ENCODE measurements at places on chromosomes 13 and 19.

DNA sequence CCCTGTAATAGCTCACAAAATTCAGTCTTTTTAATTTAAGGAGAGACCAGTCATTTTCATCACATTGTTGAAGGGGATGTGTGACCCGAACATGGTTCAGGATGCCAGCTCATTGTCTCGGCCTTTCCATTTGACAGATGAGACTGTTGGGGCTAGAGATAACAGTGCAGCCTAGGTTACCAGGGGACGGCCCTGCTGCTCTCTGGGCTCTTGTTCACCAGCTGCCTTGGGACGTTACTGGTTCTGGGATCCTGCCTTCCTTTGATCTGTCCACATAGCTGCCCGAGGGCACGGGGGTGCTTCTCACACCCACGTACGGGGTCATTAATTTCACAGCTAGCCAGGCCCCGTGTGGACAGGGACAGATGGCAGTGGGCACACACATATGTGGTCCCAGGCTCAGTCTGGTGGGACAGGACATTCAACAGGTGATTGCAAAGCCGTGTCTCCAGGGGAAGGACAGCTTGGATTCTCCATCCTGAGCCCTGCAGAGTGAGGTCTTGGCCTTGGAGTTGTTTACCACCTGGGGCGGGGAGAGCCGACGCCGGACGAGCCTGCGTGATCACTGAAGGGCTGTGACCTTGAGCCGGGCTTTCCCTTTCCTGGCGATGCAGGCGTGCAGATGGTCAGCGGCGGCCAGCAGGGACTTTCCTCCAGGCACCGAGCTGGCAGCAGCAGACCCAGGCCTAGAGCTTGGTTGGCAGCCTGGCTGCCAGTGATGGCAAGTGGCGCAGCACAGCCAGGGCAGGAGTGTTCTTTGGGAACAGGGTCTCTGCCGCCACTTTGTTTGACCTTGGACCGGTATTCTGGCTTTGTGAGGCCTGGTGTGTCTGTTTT is 26.7 kb upstream of the NPAS1 start:
- DNase-seq = no peak

- peak; percentile 13 for DNase-seq
Measured at GRCh38 chr13:76944456-76944855, 3.9 kb upstream of the ACOD1 start.

DNA sequence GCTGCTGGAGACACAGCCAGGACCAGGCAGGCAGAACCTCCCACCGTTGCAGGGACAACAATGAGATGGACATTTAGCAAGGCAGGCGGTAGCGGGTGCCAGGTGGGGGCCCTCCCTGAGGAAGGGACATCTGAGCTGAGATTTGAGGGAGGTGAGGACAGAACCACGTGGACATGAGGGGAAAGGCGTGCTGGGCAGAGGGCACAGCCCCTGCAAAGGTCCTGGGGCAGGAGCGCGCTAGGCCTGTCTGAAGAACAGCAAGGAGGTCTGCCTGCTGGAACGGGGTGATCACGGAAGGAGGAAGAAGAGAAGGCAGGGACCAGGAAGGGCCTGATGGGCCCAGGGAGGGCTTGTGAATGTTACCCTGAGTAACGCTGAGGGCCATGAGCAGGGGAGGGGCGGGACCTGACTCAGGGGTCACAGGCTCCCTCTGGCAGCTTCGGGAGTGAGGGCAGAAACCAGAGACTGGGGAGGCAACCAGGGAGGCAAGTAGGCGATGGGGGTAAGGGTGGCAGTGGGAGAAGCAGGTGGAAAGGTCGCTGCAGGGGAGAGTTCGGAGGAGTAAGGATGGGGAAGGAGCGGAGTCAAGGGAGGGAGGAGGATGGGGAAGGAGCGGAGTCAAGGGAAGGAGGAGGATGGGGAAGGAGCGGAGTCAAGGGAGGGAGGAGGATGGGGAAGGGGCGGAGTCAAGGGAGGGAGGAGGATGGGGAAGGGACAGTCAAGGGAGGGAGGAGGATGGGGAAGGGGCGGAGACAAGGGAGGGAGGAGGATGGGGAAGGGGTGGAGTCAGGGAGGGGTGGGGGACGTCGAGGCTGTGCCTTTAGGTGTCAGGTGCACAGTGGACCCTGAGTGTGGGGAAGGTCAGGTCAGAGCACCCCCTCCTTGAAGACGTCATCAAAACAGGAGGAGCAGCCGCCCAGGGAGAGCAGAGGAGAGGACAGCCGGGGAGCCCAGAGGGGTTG is 15.7 kb upstream of the B3GNT3 start:
- DNase-seq = no peak

DNA sequence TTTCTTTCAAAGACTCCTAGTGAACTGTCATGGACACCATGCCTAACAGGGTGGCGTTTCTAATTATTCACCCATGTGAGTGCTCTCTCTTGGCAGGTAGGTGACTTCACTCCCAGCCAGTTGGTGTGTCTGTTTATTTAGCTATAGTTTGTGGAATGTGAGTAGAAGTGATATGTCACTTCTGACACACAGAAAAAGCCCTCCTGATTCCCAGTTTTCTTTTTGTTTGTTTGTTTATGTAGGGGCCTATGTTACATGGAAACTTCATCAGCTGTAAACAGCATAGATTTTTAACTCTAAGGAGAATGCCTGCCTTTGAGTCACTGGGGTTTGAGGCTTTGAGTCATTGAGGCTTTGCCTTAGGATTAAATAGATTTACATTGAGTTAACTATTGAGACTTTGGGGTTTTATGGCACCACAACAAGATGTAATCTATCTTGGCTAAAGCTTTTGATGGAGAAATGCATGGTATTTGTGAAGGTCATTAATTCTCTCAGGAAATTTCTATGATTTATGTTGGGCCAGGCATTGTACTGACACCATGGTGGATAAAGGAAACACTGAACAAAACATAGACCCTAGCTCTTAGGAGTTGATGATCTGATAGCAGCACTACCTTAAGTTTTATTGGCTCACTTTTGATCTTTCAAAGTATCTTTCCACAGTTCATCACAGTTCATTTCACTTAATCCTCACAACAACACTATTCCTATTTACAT is 45.3 kb downstream of the UFM1 start:
- no peak for DNase-seq

GRCh38 chr19:35712567-35713505 is 5.0 kb upstream of the KMT2B start:
- no peak for DNase-seq

GRCh38 chr13:103140001-103140671 is 73.9 kb upstream of the SLC10A2 start:
- DNase-seq = peak; percentile 7

- DNase-seq = no peak
Measured at GRCh38 chr13:37484056-37484455, 114.5 kb downstream of the POSTN start.

DNA sequence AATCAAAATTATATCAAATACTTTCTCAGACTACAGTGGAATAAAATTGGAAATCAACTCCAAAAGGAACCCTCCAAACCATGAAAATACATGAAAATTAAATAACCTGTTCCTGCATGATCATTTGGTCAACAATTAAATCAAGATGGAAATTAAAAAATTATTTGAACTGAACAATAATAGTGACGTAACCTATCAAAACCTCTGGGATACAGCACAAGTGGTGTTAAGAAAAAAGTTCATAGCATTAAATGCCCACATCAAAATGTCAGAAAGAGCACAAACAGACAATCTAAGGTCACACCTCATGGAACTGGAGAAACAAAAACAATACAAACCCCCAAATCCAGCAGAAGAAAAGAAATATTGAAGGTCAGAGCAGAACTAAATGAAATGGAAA is 1460.7 kb downstream of the OLFM4 start:
- DNase-seq = no peak

DNA sequence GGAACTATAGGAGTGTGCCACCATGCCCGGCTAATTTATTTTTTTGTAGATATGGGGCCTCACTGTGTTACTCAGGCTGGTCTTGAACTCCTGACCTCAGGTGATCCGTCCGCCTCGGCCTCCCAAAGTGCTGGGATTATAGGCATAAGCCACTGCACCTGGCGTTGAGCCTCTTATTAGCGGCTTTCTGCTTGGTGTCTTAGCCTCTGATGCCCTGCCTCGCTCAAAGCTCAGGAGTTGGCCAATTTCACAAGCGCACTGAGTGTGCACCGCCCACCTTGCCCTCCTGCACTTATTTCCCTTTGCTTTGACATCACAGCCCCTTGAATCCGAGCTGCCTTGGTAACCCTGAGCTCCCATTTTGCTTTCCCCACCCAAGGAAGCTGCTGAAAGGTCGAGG is 10.1 kb downstream of the YIPF2 start:
- DNase-seq = no peak

- peak; percentile 59 for DNase-seq
Measured at GRCh38 chr19:10864538-10864899, 6.8 kb upstream of the CARM1 start.

GRCh38 chr19:51392701-51393100 is 2.3 kb upstream of the C19orf84 start:
- no peak for DNase-seq

DNA sequence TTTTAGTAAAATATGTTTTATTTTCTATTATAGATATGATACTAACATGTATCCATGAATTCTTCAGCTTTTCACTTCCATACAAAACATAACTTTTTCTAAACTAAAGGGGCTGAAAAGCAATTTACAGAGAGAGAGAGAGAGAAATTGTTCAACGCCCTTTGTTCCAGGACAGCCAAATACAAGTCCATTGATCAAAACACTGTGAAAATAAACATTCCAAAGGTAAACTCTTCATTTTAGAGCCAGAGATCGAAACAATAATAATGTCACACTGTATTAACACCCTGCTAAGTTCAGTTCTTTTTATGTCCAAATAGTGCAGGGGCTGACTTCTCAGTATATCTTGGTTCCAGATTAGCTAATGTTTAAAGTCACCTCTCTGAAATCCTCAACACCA is 516.2 kb upstream of the ATXN8OS start:
- DNase-seq = no peak

- DNase-seq = no peak
Measured at GRCh38 chr13:113431171-113431570, 22.1 kb downstream of the ADPRHL1 start.

DNA sequence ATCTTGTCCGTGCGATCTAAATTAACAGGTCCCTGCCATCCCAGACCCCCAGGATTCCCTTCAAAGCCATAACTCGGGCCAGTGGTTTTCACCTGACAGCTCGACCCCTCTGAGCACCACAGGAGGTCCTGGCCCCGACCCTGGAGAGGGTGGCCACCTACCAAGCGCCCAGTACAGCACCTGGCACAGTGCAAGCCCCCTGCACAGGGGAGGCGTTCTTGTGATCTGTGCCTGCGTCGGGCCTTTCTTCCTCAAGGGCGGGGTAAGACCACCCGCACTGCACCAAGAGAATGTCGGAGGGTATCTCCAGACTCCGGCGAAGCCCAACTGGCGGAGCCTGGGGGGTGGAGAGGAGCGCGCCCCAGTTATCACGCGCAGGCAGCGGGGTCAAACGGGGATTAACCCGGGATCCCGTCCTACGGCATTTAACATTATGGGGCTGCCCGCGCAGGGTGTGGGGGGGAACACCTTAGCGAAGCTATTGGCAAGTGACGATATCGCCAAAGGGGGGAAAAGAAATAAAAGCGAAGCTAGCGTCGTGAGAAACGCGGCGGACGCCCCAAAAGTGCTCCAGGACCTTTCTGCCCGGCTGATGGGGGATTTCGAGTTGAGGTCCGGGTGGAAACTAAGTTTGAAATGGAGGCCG is 1.3 kb upstream of the HNRNPL start:
- DNase-seq = no peak

DNA sequence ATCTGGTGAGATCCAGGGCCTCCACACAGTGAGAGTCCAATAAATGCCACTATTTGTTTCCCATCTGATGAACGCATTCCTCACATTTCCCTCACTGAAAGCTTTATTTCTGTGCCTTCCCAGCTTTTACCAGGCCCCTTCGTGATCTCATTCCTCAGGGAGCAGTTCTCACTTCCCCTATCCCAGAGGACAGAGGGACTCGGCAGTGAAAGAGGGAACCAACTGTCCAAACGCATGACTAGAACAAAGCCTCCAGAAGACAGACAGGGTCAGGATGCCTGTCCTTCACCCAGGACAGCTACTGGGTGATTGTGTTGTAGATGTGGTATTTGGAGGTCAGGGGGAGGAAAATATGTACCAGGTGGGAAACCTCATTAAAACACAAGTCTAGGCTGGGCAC is 2.0 kb upstream of the ZBTB45 start:
- DNase-seq = no peak

DNA sequence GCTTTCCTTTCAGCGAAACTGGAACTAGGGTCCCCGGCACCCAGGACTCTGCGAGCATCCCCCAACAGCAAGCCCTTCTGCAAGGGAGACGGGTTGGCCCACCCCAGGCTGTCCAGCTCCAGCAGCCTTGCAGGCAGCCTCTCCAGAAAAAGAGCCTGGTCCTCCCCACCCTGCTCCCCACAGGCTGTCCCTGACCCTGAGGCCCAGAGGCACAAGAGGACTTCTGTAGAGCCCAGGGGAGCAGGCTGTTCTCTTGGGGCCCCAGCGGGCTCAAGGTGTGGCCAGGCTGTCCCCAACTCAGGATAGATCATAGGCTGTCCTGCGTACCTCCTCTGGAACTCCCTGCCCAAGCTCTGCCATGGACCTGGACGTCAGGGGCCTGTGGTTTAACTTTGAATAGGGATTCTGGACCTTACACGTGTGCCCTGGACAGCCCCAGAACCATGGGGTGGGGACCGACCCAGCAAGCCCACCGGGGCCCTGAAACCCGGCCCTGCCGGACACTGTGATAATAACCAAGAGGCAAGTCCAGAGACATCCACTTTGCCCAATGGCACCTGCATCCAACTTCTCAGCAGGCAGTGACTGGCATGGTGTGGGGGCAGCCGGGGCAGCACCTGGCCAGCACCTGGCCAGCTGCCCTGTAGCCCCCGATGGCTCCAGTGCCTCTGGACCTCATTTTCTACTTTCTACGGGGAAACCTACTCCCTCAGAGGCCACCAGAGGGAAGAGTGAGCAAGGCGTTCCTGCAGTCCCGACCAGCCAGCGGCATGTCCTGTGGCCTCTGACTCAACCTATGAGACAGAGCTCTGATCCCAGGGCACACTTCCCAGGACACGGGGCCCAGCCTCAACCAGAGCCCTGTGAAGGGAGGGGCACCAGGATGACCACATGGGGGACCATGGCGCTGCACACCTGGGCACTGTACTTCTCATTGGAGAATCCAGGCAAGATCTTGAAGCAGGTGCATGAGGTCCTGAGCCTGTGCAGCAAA is 50.9 kb upstream of the TPM4 start:
- DNase-seq = peak; percentile 40

- no peak for DNase-seq
Measured at GRCh38 chr13:106835477-106835876, 267.5 kb upstream of the ARGLU1 start.

- no peak for DNase-seq
Measured at GRCh38 chr13:32454886-32455593, 27.1 kb upstream of the N4BP2L1 start.

DNA sequence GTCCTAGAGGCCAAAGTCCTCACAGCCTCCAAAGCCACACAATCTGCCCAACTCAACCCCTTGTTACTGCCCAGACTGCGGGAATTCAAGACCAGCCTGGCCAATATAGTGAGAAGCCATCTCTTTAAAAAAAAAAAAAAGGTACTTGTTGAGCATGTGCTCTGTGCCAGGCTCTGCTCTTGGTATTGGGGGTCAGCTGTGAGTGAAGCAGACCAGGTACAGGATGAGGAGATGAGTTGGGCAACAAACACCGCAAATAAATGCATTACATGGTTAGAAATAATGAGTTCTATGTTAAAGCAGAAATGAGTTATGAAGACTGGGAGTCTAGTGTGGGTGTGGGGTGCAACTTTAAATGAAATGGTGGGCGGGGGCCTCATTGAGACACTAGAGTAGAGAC is 9.9 kb downstream of the GRIK5 start:
- DNase-seq = no peak

- DNase-seq = peak; percentile 0
Measured at GRCh38 chr13:82878536-82878935, 1003.7 kb downstream of the SLITRK1 start.
